ENCODE measurements at places on chromosomes 3 and 15. TPM values are rescaled to one million over a fixed set of nuclear protein-coding genes. Genes with fewer than 3 reads are reported as not detected.

GRCh38 chr3:20511863-20512505, 326.0 kb upstream of the SGO1 start:
- no peaks in the 10 kb centered on the region for H3K27me3 ChIP-seq
- DNase-seq: no peak
- H3K4me3 ChIP-seq: no peak overlapping the region
- H3K27ac ChIP-seq: no peak overlapping the region
- no peaks in the 10 kb centered on the region for H3K4me1 ChIP-seq

DNA sequence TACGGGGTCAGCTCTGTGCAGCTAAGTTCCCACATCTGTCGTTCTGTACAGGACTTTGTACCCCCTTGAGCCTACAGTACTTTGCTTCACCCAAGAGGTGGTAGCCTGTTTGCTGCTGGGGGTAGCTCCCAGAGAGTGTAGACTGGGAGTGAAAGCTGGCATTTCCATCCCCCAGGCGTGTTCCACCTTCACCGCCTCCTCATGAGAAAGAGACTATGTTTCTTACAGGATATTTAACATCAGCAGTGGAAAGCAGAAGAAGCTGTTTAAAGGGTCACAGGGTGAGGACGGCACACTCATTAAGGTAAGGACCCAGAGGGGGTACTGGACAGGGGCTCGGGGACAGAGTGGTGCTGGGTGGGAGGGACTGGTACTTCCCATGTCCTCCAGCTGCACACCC, 10.1 kb upstream of the JMJD7 start:
- no peaks in the 10 kb centered on the region for H3K27me3 ChIP-seq
- peaks cover 2% of the 10 kb centered on the region for H3K36me3 ChIP-seq
- no peak overlapping the region for H3K27ac ChIP-seq
- no peak overlapping the region for H3K4me3 ChIP-seq

DNA sequence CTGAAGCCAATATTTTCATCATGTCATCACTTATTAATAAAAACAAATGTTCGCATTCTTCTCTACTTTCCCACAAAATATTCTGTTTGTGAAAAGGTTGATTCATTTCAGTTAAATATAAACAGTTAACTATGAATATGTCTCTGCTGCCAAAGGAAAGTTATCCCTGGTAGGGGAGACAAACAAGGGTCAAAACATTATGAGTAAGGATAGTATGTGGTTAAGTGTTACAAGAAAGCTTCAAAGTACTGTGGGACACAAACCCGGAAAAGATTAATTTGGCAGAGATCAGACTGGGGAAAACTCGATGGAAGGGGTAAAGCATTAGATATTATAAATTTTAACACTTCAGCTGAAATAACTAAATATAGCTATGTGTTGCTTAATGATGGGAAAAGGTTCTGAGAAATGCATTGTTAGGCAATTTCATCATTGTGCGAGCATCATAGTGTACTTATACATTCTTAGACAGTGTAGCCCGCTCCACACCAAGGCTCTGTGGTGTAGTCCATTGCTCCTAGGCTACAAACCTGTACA, 436.5 kb upstream of the TBL1XR1 start:
- H3K36me3 ChIP-seq: no peaks in the 10 kb centered on the region
- no peak for DNase-seq
- no peaks in the 10 kb centered on the region for H3K4me1 ChIP-seq
- H3K27ac ChIP-seq: no peak overlapping the region
- no peaks in the 10 kb centered on the region for H3K27me3 ChIP-seq

DNA sequence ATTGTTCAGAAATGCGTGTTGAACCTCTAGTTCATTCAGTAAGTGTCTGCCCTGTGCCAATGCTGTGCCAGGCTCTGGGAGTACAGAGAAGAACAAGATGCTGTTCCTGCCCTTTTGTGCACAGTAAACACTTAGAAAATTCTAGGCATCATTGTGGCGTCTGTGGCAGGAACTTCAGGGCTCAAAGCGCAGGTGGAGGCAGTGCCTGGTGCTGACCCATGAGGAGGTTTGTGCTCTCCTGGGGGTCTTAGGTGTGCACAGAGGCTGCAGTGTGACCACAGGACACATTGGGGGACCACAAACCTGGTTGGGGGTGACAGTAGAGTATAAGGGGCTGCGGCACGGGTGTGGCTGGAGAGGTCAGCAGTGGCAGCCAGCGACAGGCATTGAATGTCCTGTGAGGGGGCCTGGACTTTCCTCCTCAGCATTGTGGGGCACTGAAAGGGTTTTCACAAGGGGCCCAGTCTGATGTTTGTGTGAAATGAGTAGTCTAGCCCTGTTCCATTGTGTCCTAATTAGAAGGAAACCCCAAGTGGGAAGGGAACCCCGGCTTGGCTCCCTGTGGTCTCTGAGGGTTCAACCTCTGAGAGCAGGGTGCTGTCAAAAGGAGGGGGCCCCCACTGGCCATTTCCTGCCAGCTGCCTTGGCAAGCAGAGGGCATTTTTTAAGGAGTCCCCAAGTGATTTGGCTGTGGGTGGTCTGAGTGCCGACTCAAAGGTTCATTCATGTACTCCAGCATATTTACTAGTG, 20.9 kb downstream of the MRAS start:
- no peak overlapping the region for H3K4me3 ChIP-seq
- no peaks in the 10 kb centered on the region for H3K36me3 ChIP-seq

DNA sequence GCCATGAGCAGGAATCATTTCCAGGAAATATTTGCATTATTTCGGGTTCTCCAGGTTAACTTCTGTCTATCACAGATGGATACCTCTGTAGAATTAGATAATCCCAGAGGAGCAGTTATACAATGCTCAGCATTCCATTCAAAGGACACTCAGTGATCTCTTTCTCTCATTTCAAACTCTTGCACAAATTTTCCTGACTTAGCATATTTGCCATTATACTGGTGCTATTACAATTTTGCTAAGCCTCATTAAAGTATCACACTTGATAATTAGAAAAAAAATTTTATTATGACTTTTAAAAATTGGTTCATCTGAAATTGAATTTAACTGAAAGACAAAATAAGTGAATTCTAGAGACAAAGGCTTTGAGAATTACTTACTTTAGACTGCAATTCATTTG, 469.0 kb downstream of the EPHA3 start:
- H3K4me3 ChIP-seq: no peak overlapping the region
- no peak for DNase-seq
- no peaks in the 10 kb centered on the region for H3K4me1 ChIP-seq
- H3K27ac ChIP-seq: no peak overlapping the region
- H3K27me3 ChIP-seq: no peaks in the 10 kb centered on the region

KNG1 gene
- total RNA-seq: not detected

ZNF619 gene
- 7.4 TPM for total RNA-seq

Data from activated naive CD8-positive, alpha-beta T cell treated with anti-CD3 and anti-CD28 coated beads for 36 hours (primary cell).